Vagina (tissue), 2 donors: ENCODE measurements at places on chromosomes 1 and 21.

DNA sequence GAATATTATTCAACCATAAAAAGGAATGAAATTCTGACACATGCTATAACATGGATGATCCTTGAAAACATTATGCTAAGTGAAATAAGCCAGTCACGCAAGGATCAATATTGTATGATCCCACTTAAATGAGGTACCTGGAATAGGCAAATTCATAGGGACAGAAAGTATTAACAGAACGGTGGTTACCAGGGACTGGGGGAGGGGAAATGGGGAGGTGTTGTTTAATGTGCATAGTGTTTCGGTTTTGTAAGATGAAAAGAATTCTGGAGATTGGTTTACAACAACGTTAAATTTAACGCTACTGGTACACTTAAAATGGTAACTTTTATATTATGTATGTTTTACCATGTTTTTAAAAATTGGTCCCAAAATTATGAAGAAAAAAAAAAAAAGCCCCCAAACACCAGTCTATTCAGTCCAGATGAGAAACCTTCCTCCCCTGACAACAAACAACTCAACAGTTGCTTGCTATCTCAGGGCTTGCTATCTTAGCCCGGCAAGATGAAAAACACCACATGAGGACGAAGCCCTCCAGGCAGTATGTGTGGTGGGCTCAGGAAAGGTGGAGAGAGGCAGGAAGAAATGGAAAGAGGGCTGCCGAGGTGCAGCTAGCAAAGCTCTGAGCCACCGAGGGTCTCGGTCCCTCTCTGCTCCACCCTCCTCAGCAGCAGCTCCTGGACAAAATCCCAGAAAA, 8.5 kb downstream of the NUAK2 start:
- DNase-seq: no peak

DNA sequence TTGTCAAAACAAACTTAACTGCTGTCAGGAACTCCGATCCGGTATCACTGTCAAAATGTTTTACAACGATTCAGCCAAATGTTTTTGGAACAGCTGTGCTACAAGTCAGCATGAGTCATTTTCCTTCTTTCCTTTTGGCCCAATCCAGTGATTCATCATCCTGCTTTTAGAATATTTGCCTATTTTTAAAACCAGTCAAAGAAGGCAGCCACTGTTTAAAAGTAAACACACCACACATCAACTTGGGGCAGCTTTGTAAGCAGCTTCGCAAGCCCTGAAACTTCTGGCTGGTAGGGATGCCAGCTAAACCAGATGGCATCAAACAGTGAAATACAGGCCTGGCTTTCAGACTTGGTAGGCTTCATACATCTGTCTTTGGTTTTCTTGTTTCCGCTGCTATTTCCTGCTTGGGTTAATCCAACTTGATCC, 14.9 kb downstream of the MAP3K7CL start:
- DNase-seq: no peak

- no peak for DNase-seq
Measured at GRCh38 chr1:116340506-116341231, 32.4 kb upstream of the ATP1A1 start.

GRCh38 chr21:27693376-27693775, 726.5 kb upstream of the ADAMTS5 start:
- DNase-seq: no peak
